Erythroblast (primary cell): ENCODE measurements at places on chromosomes 7 and 10.

GRCh38 chr10:12833451-12833850 lies 168.1 kb downstream of the CCDC3 start:
- DNase-seq = no peak

DNA sequence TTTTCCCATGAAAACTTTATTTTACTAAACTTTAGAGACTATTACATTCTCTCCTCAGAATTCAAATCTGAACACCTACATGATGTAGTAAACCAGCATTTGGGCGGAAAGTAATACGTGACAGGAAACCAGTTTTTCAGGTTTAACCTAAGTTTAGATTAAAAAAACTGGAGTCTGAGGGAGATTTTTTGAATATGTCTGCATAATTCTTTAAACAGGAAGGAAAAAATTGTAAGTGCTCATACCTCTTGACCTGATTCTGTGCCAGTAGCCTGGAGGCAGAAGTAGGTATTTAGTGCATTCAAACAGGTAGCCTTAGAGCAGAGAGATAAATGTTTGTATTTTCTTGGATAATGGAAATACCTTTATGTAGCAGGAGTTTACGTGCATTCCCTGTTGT lies 224.3 kb downstream of the MDFIC start:
- DNase-seq = no peak

GRCh38 chr7:93737953-93738352 lies 152.6 kb downstream of the TFPI2 start:
- DNase-seq = no peak

DNA sequence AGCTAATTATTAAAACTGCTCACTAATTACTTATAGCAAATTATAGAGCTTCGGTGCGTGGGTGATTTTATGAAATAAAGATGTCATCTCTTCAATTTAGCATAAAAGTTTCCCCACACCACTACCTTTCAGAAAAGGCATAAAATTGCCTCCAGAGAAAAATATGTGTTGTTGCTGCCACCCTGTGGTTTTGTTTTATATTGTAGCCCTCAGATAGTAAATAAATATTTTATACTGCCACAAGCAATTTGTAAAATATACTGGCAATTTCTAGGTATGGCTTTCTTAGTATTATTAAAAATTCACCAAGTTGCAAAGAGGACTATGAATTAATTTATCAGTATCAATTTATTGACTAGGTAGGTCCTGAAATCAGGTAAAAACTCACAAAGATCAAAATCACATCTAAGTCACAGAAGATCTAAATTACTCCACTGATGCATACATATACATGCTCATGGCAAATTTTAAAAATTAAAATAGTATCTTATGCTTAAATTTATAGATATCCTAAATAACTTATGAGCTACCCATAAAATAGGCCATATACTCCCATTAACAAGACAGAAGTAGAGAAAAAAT lies 26.5 kb downstream of the ASNS start:
- peak; percentile 17 for DNase-seq

DNA sequence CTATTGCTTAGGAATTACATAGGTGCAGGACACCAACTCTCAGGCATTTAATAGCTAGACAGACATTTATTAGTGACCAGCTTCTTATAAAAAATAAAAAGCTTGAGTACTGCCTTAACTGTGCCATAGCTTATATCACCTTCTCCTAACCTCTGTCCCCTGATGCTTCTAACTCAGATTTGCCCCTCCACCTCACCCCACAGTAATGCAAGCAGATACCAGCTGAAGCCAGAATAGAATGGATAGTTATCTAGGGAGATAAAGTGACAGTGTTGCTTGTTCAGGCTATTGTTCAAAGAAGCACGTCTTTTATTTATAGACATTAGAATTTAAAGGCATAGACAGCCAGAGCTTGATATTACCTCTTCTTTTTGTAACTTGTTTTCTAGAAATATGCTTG lies 99.6 kb upstream of the GLCCI1 start:
- DNase-seq = peak; percentile 4

DNA sequence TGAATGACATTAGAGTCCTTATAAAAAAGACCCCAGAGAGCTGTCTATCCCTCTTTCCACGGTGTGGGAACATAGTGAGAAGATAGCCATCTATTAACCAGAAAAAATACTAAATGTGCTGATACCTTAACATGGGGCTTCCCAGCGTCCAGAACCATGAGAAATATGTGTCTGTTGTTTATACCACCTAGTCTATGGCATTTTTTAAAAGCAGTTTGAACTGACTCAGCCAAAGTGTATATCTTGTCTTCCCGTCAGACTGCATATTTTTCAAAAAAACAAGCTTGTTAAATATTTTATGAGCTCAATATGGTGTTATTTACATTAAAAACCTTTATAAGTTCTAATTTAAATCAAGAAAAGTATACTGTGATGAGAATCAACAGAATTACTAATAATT lies 255.3 kb downstream of the HGF start:
- no peak for DNase-seq

DNA sequence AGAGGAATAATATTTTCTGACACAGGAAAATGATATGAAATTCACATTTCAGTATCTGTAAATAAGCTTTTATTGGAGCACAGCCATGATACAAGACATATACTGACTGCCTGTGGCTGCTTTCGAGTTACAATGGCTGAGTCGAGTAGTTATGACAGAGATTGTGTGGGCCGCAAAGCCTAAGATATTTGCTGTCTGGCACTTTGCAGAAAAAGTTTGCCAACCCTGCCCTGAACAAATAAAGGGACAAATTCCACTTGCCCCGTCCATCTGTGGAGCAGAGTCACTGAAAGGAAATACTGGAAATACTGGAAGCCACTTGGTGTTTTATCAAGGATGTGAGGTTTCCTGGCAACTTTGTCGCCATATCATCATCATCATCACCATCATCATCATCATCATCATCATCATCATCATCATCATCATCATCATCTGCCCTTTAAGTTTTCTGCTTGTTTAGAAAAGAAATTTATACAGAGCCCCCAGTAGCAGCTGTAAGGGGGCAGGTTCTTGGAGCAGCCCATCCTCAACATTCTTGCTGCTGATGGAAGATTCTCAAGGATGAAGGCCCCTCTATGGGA lies 85.8 kb downstream of the TCF7L2 start:
- DNase-seq = no peak

DNA sequence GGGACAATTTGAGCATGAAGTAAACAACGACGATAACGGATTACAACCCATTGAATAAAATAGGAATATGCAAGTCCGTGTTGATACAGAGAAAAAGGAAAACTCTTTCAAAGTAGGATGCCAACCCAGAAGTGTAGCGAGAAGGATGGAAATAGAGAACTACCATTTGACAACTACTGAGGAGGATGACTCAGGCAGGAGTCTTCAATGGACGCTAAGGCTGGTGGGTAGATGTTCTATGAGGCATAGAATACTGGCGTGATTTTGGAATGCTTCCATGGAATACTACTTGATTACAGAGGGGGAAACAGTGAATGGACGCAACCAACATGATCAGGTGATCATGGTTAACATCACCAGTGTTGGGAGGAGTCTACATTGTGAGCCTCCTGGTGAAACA lies 828 bp upstream of the CFAP70 start:
- no peak for DNase-seq

DNA sequence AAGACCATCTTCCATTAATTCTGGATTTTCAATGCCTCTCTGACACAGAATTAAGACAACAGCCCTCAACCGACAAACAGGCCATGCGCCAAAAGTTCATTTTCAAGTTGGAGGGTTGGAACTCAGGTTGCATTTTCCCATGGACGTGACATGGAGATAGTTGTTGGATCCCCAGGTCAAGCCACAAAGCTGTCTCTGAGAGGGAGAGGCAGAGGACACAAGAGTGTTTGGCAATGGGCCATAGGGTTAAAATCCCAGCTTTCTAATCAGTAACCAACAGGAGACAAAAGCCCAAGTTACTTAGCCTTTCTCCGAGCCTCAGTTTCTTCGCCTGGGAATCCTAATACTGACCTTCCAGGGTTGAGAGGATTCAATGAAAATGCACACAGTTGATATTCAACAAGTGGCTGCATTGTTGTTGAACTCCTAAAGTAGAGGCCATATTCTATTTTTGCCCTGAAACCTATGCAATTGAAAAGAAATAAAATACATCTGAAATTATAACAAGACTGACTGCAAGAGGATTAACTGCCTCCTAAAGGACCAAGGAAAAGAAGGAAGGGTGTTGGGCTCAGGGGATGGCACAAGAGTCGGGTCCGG lies 44.3 kb downstream of the SORBS1 start:
- peak; percentile 17 for DNase-seq

GRCh38 chr10:6928586-6928985 lies 348.5 kb upstream of the PRKCQ start:
- DNase-seq = peak; percentile 5

- DNase-seq = peak; percentile 25
Observed at GRCh38 chr10:31836569-31837406, 91.8 kb downstream of the ARHGAP12 start.

DNA sequence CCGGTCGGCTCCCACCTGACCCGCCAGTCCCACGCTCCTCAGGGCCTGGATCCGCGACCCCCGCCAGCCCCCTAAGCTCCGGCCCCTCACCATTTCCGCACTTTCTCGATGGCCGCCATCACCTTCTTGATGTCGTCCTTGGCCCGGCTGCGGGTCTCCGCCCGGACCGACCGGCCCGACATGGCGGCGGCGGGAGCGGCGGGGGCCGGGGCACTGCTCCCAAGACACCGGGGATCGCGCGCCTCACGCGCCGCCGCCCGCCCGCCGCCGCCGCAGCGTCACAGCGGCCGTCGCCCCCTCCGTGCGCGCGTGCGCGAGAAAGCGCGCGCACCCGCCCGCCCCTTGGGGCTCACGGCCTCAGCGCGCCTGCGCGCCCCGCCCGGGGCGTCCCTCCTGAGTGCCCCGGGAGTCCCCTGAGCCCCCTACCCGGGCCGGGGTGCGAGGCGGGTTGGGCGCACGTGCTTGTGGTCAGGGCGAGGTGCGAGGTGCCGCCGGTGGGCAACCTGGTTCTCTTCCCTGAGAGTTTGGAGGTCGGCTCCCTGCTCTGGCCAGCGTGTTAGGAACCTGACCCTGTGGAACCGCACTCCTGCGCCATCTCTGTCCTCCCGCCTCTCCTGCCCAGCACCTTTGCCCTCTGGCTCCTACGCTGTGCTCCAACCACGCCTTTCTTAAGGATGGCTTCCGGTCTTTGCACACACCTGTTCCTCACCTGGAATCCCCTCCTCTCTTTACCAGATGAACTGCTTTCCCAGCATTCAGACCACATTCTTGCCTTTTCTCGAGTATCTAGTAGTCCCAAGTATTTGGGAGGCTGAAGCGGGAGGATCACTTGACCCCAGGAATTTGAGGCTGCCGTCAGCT lies at the start of gene BCL7B:
Gene BCL7B (minus strand): TSS at position 294 of the 861 bp plus-strand sequence. CDS start 112 bp downstream, at position 182.
- DNase-seq = peak; percentile 86
